ENCODE measurements at places on chromosomes 16 and 17. TPM values are rescaled to one million over a fixed set of nuclear protein-coding genes. Genes with fewer than 3 reads are reported as not detected.

Gene ATP5PD
- total RNA-seq, result 526 TPM

Gene ARL5C
- total RNA-seq, result not detected

Gene OVCA2
- total RNA-seq, result 84.4 TPM

Gene SSH2
- 30.1 TPM for total RNA-seq

Gene EFNB3
- total RNA-seq, result 1.7 TPM

Gene ZSCAN10
- not detected for total RNA-seq

Gene KRTAP1-1
- not detected for total RNA-seq

Gene TBC1D16
- 10.2 TPM for total RNA-seq

Gene NPEPPS
- total RNA-seq, result 65.7 TPM

Gene INTS2
- total RNA-seq, result 13.1 TPM

Gene KRT14
- total RNA-seq, result 0.30 TPM

Gene KRTAP16-1
- total RNA-seq, result not detected

Gene RFWD3
- 38.8 TPM for total RNA-seq

Gene CEMP1
- total RNA-seq, result not detected

Gene TBC1D3
- total RNA-seq, result not detected

Measured in A549 treated with CpdA at 1 μM for 4 hours (cell line).